ENCODE measurements at places on chromosomes 13 and 19.
A peak's percentile ranks its signal among the peaks of the same experiment; 100 is the strongest.

DNA sequence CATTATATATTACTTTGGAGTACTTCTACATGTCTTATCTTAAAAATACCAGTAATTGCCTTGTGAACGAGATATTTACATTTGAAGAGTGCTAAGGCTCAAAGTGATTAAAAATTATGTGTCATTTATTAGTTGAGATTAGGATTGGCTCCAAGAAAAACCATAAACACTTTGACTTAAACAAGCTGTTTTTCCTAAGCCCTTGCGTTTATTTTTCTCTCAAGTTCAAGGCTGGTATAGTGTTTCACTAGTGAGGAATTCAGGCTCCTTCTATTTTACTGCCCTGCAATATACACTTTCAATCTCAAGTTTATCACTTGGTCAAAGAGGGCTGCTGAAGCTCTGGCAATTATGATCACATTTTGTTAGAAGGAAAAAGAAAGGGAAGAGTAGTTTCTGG, 49.9 kb downstream of the UFM1 start:
- DNase-seq: no peak

DNA sequence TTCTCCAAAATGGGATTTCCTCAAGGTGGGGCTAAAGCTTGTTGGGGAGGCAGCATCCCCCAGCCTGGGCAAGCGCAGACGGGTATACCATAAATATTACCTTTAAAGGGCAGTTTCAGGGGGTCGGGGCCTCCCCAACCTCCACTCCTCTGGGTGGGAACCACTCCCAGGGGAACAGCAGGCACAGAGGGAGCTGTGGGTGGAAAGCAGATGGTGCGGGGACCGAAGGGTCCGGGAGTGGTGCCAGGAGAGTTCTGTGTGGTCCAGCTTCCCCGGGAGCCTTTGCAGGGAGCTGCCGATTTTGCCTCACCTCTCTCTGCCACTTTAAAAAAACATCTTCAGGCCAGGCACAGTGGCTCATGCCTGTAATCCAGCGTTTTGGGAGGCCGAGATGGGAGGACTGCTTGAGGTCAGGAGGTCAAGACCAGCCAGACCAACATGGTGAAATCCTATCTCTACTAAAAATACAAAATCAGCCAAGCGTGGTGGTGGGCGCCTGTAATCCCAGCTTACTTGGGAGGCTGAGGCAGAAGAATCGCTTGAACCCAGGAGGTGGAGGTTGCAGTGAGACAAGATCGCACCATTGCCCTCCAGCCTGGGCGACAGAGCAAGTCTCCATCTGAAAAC, 5.5 kb downstream of the MAST3 start:
- DNase-seq: no peak

DNA sequence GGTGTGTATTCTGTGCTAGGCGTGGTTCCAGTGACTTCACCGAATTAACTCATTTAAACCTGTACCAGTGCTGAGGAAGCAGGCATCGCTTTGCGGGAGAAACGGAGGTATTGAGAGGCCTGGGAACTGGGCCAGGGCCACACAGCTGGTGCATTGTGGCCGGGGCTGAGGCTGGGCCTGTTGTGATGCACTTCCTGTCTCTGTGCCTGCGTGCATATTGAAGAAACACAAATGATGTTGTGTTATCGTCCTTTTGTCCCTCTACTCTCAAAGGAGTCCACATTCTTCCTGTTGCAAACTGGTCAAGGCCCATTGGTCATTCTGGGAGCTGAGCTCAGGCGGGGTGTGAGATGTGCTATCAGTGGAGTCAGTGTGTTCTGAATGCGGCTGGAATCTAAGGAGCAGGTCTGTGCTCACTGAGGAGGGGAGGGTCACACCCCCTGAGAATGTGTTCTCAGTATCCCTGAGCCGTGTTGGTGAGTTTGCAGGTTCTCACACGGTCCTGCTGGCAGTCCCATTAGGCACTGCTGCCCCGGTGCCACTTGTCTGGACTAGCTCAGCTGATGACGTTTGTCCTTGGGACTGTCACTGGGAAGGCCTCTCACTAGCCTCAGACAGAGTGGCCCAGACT, 62.1 kb downstream of the ARHGEF7 start:
- DNase-seq: peak; percentile 73

DNA sequence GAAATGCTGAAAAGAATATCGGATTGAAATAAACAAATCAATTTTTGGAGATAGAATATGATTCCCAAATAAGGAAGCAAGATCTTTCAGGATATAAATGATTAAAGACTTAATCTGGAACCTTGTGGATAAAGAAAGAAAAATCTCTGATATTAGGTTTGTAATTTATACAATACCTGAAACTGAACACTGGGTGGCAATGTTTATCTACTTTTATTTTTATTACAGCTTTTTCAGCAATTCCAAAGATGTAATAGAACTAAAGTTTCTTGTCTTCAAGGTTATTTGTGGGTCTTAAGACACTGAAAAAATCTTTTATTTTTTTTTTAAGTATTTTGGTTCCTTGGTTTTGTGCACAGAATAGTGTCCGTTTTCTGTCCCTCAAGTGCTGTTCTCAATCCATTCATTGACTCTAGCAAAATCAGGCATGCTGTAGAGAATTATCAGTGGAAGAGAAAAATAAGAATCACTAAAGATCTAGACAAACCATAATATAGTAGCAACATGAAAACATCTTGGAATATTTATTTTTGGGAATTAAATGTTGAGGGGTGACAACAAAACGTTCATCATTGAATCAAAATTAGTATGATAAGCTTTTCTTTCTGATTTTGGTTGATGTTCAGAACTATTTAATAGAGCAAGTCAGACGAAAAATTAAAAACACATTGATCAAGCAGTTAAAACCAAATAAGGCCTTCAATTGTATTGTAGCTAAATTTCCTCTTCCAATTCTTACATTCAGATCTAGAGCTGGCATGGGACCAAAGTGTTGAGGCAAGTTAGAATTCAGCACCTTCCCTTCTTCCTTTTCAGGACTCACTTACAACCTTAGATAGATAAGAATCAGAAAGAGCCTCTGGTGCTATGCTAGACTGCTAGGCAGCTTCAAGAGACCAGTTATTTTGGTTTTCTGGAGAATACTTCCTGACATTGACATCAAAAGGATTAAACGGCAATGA, 704.4 kb upstream of the PCDH20 start:
- DNase-seq: no peak

DNA sequence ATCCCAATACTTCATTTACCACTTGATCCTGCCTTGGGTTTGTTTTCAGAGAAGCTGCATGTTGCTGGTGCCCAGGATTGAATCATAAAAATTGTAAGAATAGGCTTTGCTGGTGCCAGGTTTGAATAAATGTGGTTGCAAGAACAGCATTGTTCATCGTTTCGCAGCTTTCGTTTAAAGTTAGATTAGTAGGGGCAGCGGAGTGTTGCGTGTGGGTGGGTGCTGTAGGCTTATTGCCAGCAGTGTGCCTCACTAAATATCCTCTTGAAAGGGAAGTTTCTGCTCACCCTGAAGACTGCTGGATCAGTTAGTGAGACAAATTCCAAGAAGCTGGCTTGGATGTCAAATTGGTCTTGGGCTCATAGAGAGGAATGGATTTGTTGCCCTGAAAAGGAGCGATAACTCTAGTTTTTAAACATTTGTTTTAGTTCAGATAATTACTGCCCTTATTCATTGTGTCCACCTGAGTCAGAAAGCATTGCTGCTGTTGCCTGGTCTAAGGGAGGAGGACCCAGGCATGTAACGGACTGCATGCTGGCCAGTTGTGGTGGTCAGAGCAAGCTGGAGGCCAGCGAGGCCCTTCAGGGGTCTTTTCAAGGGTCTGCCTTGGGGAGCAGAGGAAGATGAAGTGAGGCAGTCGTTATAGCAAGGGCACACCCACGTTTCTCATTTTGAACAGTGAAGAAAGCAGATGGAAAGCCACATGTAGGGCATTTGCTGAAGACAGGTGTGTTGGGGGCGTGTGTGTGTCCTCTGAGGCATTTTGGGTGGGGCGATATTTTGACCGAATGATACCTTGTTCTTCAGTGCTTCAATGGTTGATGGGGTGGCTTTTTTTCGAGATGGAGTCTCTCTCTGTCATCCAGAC, 8.5 kb downstream of the ILF3 start:
- DNase-seq: no peak

DNA sequence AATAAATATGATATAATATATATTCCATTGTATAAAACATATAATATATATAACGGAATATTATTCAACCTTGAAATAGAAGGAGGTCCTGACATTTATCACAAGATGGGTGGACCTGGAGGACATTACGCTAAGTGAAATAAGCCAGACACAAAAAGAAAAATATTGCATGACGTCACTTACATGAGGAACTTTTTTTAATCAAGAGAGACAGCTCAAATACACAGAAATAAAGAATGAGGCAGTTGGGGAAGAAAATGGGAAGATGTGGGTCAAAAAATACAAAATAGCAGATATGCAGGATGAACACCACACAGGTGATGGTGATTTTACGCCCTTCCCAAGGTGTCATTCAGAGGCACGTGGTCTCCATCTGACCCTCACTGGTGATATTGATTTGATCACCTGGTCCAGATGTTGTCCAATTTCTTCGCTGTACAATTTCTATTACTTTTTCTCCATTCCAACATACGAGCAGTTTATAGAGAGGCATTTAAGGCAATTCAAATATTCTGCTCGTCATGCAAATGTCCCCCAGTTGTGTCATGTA, 513 bp upstream of the ZNF317 start:
- DNase-seq: no peak

GRCh38 chr19:15123031-15123890, 16.1 kb downstream of the SYDE1 start:
- no peak for DNase-seq

GRCh38 chr13:44912278-44913016, 76.8 kb downstream of the NUFIP1 start:
- no peak for DNase-seq

- DNase-seq: peak; percentile 95
Observed at GRCh38 chr19:4669723-4670480, at the start of gene MYDGF. MYDGF (minus strand) TSS chr19:4670342; CDS start chr19:4670334, 8 bp downstream.

DNA sequence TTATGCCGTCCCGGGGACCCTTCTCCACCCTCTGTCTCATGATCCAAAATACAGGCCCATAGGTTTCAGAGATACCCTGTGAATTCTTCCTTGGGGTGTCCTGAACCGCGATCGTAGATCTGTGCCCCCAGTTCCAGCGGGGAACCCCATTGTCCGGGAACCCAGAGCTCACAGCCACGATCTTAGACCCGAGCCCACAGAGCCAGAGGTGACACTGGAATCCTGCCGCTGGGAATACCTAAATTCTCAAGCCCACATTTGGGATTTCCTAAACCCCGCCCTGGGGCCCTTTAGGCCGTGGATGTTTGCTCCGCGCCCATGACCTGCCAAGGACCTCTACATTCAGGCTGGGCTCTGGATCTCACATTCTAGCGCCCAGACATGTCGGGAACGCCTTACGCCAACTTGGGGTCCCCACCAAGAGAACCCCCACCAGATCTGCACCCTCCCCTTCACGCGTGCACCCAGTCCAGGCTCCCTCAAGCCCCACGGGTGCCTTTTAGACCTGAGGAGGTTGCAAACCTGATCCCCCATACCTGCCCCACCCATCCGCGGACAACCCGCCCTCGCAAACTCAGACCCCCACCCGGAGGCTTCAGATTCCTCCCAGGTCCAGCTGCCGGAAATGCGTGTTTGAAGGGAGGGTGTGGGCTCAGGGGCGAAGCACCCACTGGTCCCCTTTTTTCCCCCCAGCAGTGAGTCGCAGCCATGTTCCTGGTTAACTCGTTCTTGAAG, 605 bp downstream of the CAPNS1 start:
- peak; percentile 38 for DNase-seq

GRCh38 chr13:76976490-76976889, 15.4 kb upstream of the CLN5 start:
- peak; percentile 11 for DNase-seq

DNA sequence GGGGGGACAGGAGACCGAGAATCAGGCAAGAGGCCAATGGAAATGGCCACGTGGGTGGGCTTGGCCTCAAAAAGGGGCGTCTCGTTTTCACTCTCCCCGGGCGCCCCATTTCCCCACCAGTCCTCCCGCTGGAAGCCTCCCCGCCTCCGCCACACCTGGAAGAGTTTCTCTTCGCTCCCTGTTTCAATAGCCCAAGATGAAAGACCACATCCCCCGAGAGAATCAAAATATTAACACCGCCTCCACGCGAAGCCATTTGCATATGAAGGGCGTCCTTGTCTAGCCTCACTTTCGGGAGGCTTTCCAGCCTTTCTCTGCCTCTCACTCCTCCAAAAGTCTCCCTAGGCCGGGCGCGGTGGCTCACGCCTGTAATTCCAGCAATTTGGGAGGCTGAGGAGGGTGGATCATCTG, 691 bp upstream of the OLFM2 start:
- DNase-seq: no peak

DNA sequence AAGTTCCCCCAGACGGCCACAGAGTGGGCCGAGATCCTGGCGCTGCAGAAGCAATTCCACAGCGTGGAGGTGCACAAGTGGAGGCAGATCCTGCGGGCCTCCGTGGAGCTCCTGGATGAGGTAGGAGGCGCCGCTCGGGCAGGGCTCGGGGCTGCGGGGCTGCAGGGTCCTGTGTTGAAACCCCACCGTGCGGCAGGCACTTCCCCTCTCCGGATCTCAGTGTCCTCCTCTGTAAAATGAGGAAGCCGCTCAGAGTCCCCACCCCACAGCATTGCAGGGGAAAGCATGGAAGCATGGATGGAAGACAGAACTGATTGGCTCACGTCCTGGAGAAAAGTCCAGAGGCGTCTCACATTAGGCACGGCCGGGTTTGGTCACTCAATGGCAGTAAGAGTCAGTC, 6.8 kb upstream of the SCN1B start:
- DNase-seq: no peak

- no peak for DNase-seq
Observed at GRCh38 chr19:48807590-48808308, 3.1 kb downstream of the BCAT2 start.

GRCh38 chr13:25203127-25203740, 31.1 kb upstream of the AMER2 start:
- DNase-seq: no peak

DNA sequence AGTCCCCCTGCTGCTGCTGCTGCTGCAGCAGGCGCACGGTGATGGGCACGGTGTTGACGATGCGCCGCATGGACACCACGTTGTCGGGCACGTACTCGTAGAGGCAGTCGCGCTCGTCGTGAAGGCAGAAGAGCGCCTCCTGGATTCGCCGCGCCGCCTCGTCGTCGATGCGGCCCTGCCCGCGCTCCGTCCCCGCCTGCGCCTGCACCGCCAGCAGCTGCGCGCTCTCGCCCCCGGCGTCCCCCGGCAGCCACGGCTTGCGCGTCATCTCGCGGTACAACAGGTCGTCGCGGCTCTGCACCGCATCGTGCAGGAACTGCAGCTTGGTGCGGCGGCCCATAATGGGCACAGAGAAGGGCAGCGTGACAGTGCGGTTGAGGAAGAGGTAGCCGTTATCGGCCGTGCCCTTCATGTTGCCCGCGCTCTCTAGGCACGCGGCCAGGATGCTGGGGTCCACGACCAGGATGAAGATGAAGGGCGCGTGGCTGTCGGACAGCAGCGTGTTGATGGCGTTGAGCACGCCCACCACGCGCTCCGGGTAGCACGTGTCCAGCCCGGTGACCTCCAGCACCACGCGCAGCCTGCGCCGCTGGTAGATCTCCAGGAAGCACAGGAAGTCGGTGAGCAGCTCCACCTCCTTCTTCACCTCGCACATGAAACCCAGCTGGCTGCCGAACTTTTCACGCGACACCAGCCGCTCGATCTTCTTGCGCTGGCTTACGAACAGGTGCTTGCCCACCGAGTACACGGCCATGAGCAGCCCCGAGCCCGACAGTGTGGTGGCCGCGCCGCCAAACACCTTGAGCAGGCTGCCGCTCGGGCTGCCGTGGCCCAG, 8.1 kb downstream of the NKPD1 start:
- DNase-seq: peak; percentile 67

GRCh38 chr13:66567899-66568612, 662.1 kb downstream of the PCDH9 start:
- no peak for DNase-seq
